ENCODE measurements at places on chromosomes 6 and 20.

DNA sequence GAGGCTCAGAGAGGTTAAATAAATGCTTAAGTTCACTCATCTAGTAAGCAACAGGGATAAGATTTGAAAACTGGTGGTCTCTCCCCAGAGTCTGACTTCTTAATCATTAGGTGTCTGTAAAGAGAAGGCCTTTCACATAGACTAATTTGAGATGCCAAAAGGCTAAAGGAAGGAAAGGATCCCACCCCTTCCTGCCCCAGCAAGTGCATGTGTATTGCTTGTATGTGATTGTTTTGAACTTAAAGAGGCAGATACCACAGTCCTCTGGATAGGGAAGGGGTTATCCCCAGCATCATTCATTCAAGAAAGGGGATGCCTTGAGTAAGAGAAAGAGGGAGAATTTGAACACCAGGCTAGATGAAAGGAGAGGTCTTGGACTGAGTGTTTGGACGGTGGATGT lies 192.0 kb downstream of the OGFRL1 start:
- DNase-seq = no peak

DNA sequence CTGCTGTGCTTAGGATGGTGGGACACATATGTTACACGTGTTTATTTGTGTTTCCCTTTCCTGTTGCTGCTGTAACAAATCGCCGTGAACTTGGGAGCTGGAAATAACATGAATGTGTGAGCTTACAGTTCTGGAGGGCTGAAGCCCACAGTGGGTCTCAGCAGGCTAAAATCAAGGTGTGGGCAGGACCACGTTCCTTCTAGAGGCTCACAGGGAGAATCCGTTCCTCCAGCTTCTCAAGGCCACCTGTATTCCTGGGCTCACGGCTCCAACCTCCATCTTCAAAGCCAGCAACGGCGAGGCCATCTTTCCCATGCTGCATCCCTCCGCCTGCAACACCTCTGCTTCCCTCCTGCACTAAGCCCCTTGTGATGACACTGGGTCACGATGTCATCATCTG lies 27.4 kb upstream of the PTGIS start:
- DNase-seq = no peak

DNA sequence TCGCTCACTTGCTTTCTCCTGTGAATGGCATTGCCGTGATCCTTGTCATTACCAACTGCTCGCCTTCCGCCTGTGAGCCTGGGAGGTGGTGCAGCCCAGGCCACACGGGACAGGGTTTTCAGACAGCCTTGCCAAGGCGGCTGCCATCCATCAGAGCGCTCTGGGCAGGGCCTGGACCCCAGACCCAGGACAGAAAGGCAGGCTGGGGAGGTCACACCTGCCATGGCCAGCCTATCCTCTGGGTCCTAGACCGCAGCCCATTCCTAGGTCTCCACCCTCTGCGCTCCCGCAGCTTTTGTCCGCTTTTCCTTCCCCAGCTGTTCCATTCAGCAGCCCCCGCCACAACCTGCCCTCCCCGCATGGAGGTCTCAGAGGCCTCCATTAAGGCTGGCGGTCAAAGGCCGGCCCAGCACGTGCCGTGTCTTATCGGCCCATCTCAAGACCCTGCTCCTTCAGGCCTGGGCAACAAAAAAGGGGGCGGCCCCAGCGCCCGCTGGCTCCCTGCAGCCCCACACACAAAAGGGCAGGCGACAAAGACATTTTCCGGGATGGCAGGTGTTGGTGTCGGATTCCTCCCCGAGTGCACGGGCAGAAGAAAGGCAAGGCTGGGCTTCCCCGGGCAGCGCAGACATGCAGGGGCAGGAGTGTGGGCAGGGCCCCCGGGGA lies 28.1 kb downstream of the INSM1 start:
- no peak for DNase-seq

GRCh38 chr20:52425253-52425652 lies 233.7 kb upstream of the ZFP64 start:
- peak; percentile 72 for DNase-seq

DNA sequence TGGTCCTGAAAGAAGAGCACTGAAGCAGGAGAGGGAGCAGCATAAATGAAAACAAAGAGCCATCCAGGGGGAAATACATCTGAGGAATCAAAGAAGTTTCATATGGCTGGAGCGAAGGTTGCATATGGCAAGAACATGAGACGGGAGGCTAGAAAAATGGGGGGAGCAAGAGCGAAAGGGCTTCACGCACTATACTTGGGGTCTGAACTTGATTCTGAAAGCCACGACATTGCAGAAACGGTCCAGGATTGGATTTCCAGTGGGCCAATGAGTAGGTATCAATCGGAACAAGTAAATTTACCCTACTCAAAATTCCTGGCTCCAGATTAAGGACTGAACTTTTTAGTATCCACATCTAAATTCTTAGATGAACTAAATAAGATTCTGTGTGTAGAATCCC lies 47.9 kb downstream of the B4GALT5 start:
- DNase-seq = no peak

GRCh38 chr6:30122515-30122914 lies 9.6 kb upstream of the TRIM31 start:
- DNase-seq = peak; percentile 43

DNA sequence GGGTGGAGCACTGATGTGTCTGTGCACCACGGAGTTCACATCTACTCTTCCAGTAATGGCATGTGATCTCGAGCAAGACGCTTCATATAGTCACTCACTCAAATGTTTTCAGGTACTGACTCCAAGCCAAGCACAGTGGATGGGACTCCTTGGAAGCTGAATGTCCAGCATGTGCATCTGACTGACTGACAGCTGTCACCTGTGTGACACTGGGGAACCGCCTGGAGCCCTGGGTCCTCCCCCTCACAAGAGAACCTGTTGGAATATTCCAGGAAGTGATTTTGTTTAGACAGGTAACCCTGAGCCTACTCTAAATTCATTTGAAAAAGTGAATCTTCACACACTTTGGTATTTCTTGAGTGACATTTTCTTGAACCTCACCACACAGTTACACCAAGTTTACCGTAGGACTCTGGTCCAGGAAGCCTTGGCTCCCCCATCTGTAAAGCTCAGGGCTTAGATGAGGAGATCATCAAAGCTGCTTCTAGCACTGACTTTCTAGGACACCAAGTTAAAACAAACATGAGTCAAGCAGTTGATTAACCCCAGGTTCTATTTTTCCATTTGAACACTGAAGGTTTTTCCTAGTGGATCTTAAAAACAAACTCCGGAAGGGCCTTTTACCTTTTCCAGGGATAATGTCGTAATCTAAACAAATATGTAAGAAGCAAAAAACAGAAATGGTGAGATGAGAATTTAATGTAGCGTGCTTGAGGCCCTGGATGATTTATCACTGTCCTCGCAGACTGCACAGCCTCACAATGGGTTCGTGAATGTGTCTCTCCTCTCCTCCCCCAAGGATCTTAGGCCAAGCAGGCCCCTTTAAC lies 50.1 kb downstream of the EDN3 start:
- DNase-seq = no peak

DNA sequence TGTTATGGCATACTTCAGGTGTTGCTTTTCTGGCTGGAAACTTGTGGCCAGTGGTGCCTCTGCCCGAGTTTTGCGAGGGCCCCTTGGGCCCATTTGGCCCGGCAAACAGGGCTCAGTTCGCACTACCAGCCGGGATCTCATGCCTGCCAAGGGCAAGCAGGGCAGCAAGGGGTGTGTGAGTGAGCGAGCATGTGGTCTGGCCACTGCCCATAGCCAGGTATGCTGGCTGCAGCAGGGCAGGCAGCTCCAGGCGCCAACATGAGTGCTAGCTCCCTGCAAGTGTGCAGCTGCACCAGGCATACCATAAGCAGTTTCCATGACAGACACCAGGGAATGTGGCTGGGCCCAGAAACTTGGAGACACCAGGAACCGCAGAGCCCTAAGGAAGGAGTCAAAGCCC lies 389.5 kb downstream of the NKAIN2 start:
- no peak for DNase-seq

GRCh38 chr6:155882527-155883333 lies 427.1 kb upstream of the NOX3 start:
- DNase-seq = peak; percentile 9

DNA sequence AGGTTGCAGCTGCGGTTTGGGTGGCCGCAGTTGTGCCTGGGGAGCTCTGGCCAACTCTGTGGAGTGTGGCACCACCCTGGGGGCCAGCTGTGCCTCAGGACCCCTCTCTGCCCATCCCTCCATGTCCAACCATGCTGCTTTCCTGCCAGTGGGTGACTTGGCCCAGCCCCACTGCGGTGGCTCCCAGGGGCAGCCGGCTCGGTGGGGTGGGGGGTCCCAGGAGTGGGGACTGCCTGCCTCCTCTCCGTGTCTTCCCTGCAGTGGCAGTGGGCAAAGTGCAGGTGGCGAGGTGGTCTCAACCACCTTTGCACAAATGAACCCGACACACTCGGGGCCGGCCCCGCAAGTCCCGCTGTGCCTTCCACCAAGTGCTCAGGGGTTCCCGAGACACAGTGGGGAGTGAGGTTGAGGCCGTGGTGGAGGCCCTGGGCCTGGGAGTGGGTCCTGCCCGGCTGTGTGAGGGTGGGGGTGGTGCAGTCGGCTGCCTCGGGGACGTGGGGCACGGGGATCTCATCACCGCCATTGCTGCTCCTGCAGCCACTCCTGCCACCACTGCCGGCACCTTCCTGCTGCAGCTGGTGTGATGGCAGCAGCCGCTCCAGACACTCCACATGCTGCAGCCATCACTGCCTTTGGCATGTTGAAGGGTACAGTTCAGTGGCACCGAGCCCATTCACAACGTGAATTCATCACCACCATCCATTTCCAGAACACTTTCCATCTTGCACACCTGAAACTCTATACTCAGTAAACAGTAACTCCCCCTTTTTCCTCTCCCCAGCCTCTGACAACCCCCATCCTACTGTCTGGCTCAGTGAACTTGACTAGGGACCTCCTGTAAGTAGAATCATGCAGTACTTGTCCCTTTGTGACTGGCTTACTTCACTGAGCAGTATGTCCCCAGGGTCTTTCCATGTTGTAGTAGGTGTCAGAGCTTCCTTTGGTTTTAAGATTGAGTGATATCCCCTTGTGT lies 10.7 kb upstream of the SLCO4A1 start:
- DNase-seq = no peak

GRCh38 chr6:33314943-33315792 lies 1.3 kb upstream of the TAPBP start:
- peak; percentile 50 for DNase-seq
